CD4-positive, alpha-beta T cell treated with Interleukin-4 for 1 hour (primary cell): ENCODE measurements at places on chromosomes 1 and 21.

- peak; percentile 36 for DNase-seq
These were observed 709 bp upstream of the FBXO42 start for GRCh38 chr1:16352842-16353535.

GRCh38 chr1:79848316-79848715, 841.8 kb upstream of the ADGRL4 start:
- DNase-seq, result no peak

GRCh38 chr1:212254853-212255363, 30.3 kb upstream of the PPP2R5A start:
- DNase-seq, result peak; percentile 44

DNA sequence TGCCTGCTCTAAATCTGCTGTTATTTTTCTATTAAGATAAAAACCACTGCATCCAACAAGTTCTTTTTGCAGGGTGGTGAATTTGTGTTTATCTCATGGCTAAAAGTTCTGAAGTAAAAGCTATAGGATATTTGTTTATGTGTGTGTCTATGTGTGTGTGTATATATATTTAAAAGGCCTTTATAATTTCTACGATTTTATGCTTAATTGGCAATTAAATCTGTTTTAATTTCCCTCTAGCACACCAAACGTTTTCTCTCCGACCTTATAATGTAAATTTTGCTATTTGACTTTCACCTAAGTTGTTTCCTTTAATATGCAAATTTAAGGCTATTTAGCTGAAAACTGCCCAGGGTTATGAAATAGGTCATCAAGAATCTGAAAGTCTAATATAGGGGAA, 19.8 kb upstream of the HPDL start:
- DNase-seq, result no peak

DNA sequence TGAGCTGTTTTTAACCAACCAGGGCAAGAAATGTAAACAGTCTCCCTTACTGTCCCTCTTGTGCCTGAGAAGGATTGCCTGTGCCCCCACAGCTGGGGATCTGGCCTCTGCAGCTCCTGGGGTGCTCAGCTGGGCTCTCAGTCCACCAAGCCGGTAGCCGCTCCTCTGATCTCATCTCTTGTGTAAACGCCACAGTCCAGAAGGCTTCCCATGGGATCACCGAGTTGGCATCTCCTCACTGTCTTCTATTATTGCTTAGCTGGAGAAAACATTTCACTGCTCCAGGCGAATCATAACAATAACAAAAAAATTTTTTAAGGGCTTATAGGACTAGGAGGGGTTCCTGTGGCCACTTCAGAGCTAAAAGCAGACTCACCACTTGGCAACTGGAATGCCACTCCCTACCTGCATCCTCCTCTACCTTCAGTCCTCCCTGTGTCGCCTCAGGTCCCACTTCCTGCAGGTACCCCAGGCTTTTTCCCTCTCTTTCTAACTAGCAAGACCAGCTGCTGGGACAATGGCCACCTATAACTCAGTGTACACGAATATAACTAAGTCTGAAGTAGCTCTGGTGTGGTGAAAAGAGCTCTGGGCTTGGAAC, 75.8 kb downstream of the ATP1A1 start:
- no peak for DNase-seq

DNA sequence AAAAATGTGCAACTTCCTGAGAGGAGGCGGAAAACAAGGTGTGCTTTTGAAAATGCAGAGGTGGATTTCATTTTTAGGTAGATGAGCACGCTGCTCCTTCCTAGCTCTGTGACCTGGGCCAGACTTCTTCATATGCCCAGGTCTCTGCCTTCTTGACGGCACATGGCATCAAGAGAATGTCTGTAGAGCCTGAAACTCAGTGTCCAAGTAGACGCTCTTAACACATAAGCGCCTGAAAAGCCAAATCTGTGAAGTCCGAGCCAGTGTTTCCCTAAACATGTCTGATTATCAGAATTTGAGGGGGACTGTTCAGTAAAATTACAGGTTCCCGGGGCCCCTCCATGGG, 25.7 kb downstream of the FHAD1 start:
- DNase-seq, result no peak

- no peak for DNase-seq
These were observed 73.9 kb upstream of the VTCN1 start for GRCh38 chr1:117284399-117285215.

GRCh38 chr1:200037501-200037900, 10.0 kb downstream of the NR5A2 start:
- DNase-seq, result no peak

DNA sequence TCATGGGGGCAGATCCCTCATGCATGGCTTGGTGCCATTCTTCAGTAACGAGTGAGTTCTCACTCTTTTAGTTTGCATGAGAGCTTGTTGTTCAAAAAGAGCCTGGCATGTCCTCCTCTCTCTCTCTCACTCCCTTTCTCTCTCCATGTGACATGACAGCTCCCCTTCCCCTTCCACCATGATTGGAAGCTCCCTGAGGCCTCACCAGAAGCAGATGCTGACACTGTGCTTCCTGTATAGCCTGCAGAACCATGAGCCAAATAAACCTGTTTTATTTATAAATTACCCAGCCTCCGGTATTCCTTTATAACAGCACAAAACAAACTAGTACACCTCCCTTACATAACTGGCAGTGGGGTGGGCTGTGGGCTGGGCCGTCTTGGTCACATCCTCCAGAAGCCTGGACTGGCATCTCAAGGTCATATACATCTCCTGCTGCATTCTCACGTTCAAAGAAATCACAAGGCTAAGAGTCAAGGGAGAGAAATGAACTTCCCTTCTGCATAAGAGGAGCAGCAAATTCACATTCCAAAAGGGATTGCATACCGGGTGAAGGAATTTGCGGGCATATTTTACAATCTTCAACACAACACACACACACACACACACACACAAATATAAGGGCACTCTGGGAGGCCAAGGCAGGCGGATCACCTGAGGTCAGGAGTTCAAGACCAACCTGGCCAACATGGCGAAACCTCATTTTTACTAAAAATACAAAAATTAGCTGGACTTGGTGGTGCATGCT, 2.3 kb upstream of the CCSAP start:
- no peak for DNase-seq

DNA sequence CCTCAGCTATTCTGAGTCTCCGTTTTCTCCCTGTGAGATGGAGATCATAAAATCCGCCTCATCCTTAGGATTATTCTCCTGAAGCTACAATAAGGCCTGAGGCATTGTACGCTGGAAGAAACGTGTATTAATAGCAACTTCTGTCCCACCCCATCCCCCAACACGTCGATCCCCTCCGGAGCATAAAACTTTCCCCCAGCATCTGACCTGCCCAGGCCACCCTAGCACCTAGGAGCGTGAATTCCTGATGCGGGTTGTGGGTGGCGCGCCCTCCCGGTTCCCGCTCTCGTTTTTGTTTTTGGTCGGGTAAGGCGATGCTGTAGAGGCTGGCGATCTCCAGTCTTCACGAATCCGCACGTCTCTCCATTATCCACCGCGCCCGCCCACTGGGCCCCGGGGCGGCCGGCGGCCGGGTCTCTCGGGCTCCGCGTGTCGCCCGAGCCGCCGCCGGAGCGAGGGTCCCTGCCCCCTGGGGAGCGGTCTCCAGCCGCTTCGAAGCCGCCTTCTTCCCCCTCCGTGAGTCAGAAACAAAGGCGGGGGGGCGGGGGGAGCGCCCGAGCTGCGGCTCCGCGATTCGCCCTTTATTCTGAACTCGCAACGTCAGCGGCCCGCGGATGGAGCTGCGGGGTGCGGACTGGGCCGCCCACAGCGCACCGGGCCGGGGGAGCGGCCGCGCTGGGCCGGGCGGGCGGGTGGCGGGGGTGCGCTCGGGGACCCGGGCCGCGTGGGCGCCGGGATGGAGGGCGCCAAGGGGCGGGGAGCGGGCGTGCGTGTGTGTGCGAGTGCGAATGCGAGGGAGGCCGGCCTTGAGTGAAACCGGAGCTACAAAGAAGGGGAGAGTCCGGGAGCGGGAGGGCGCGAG, at the start of gene PLEKHO1:
Gene PLEKHO1, plus strand, starts transcription at position 646 of the 862 bp plus-strand sequence. CDS start 342 bp downstream, outside the sequence.
- peak; percentile 86 for DNase-seq

DNA sequence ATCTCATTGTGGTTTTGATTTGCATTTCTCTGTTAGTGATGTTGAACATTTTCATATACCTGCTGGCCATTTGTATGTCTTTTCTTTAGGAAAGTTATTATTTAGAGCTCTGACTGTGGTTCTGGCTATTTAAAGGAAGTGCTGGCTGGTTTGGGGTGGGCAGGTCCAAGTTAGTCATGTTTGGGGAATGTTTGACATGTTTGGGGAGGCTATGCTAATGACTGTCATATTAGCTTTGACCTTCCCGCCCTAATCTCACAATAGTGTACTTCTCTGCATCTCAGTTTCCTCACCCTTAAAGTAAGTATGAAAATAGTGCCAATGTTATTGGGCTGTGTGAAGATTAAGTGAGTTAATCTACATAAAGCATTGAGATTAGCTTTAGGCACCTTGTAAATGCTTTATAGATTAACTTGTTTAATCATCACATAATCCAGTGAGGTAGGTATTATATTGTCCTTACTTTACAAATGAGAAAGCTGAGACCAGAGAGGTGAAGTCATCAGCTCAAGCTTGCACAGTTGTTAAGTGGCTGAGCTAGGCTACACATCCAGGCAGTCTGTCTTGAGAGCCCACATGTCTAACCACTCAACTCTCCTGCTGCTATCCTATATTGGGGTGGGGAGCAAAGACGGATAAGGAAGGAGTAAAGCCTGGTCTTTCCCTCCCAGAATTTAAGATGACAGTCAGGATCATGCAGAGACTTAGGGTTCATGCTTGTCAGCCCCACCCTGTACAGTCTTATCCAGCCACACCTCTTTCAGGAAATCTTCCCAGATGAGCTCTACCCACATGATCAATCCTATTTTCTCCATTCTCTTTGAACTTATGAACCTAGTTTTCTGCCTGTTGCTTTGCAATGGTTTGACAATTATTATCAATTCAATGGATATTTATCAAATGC, 22.8 kb upstream of the CRNN start:
- DNase-seq, result no peak

- peak; percentile 60 for DNase-seq
These were observed 539 bp downstream of the LAMC1 start for GRCh38 chr1:183023601-183024316.

DNA sequence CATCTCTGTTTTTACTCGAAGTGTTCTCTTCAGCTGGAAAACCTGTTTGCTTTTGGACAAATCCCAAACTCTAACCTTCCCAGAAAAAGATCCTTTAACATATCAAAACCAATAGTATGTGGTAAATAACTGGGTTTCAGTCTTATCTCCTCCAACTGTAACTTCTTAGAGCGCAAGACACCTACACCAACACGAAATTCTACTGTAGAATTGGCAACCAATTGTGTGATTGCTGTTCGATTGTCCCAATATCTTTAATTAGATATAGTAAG, 5.8 kb upstream of the MPZL1 start:
- DNase-seq, result no peak

GRCh38 chr1:89104687-89105086, 21.2 kb downstream of the GBP2 start:
- DNase-seq, result no peak

DNA sequence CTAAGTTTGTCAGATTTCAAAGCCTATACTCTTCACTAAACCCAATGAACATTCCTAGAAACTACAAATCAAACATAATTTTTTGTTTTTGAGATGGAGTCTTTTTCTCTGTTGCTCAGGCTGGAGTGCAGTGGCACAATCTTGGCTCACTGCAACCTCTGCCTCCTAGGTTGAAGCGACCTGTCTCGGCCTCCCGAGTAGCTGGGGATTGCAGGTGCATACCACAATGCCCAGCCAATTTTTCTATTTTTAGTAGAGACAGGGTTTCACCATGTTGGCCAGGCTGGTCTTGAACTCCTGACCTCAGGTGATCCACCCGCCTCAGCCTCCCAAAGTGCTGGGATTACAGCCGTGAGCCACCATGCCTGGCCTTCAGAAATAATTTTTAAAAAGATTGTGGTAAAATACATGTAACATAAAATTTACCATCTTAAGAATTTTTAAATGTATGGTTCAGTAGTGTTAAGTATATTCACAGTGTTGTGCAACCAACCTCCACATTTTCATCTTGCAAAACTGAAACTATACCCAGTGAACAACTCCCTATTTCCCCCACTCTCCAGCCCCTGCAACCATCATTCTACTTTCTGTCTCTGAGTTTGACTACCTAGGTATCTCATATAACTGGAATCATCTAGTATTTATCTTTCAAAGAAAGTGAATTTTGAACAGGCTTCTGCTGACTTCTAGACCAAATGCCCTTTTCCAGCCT, 2.7 kb upstream of the CFAP141 start:
- DNase-seq, result no peak

- DNase-seq, result no peak
These were observed 49.3 kb downstream of the GNB1 start for GRCh38 chr1:1841575-1841995.

- no peak for DNase-seq
These were observed 5.2 kb downstream of the B3GALT6 start for GRCh38 chr1:1236945-1237873.

DNA sequence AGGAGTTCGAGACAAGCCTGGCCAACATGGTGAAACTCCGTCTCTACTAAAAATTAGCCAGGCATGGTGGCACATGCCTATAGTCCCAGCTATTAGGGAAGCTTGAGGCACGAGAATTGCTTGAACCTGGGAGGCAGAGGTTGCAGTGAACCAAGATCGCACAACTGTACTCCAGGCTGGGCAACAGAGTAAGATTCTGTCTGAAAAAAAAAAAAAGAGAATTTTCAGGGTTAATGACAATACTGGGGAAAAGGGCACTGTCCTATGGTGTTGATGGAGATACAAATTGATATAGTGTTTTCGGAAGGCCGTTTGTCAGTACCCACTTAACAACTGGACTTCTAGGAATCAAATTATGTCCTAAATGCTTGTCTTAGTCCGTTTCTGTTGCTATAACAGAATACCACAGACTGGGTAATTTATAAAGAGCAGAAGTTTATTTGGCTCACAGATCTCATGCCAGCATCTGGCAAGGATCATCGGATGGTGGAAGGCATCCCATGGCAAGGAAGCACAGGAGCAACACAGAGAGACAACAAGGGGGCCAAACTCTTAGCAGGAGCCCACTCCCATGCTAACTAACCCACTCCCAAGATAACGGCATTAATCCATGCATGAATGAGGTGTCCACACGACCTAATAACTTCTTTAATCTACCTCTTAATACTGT, 41.3 kb downstream of the ZBTB8A start:
- no peak for DNase-seq
